ENCODE measurements at places on chromosomes 7 and 10.

GRCh38 chr10:122875843-122876466 is 3.4 kb downstream of the FAM24B start:
- no peak for DNase-seq

- no peak for DNase-seq
These were observed 61.2 kb downstream of the DNAJB6 start for GRCh38 chr7:157397731-157398691.

DNA sequence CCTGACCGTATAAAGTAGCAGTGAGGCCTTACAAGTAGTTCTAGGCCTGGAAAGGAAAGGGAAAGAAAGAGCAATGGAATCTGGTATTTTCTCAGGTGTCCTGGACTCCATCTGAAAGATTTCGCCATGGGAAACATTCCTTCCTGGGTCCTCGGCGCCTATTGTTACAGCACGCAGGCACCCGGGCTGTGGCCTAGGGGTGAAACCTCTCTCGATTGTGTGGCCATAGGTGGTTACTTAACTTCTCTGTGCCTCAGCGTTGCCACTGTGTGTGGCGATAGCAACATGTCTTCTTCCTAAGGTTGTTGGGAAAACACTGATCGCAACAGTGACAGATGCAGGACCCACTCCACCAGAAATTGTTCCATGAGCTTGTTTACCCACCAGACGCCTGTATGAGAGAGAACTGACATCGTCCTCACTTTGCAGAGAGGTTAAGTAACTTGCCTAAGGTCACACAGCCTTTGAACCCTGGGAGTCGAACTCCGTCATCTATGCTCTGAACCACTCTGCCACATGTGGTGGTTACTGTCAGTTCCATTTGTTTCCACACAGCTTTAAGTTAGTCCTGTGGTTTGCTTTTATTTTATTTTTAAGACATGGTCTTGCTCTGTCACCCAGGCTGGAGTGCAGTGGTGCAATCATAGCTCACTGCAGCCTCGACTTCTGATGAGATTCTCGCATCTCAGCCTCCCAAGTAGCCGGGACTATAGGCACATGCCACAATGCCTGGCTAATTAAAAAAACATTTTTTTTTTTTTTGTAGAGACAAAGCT is 73.4 kb downstream of the LHPP start:
- no peak for DNase-seq

DNA sequence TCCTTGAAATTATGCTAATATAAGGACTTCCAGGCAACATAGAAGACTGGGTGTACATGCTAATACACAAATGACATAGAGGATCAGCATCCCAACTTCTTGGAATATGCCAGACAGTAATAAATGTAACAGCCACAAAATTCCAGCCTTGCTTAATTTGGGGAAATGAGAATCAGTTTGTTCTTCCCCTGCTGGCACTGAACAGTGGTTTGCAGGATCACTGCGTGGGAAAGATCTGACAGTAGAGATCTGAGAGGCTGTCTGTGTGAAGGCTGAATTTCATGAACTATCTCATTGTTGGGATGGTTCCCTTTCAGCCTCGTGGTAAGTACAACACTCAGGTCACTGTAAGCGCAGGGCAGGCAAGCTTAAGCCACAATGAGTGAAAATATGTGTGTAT is 1078.0 kb downstream of the LRMDA start:
- no peak for DNase-seq

- DNase-seq: no peak
These were observed 27.9 kb downstream of the C7orf25 start for GRCh38 chr7:42883950-42884349.

DNA sequence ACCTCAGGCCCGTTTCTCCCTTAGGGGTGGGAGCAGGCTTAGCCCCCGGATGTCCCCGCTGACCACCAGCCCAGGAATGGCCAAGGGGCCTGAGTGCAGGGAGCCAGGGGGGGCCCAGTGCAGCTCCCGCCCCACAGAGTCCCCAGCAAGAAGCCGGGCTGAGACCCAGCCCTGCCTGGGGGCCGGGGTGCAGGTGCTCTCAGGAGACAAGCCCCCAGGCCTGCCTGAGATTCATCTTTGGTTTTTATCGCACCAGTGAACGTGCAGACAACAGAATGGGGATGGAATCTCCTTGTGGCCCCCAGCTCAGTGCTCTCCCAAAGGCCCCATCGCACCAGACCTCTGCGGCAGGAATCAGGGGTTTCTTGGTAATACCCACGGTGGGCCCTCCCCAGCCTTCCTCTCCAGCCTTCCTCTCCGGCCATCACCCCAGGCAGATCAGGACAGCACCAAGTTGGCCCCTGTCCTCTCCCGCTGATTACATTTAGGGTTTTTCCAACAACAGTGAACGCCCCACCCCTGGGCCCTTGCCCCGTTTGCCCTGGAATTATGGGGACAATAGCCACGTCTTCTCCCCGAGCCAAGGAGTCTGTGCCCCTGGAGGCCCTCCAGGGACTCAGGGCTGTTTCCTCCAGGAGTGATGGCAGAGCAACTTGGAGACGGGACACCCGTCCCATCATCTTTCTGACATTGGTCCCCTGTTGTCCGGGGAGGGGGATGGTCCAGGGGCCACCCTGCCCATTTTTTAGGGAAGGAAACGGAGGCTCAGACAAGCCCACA is 22.4 kb downstream of the ADAP1 start:
- no peak for DNase-seq

GRCh38 chr7:117908031-117908795 is 35.0 kb upstream of the CTTNBP2 start:
- DNase-seq: no peak

- DNase-seq: no peak
These were observed 94.8 kb downstream of the KIAA1217 start for GRCh38 chr10:24303522-24304310.

DNA sequence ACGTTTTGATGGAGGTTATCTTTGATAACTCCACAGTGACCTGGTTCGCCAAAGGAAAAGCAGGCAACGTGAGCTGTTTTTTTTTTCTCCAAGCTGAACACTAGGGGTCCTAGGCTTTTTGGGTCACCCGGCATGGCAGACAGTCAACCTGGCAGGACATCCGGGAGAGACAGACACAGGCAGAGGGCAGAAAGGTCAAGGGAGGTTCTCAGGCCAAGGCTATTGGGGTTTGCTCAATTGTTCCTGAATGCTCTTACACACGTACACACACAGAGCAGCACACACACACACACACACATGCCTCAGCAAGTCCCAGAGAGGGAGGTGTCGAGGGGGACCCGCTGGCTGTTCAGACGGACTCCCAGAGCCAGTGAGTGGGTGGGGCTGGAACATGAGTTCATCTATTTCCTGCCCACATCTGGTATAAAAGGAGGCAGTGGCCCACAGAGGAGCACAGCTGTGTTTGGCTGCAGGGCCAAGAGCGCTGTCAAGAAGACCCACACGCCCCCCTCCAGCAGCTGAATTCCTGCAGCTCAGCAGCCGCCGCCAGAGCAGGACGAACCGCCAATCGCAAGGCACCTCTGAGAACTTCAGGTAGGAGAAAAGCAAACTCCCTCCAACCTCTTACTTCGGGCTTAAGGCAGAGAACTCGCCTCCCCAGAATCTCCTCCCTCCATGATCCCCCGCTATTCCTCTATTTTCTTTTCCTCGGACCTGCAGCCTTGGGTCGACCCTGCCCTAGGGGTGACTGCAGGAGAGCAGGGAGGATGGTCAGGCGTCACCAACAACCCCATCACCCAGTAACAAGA is at the start of gene SERPINE1:
TSS of gene SERPINE1 (plus strand) at position 454 of the 809 bp plus-strand sequence. CDS start 1,290 bp downstream, outside the sequence.
- no peak for DNase-seq

GRCh38 chr10:5643346-5644067 is 22.9 kb downstream of the ASB13 start:
- no peak for DNase-seq

GRCh38 chr7:134891262-134891695 is 95.0 kb upstream of the AGBL3 start:
- DNase-seq: peak; percentile 65

DNA sequence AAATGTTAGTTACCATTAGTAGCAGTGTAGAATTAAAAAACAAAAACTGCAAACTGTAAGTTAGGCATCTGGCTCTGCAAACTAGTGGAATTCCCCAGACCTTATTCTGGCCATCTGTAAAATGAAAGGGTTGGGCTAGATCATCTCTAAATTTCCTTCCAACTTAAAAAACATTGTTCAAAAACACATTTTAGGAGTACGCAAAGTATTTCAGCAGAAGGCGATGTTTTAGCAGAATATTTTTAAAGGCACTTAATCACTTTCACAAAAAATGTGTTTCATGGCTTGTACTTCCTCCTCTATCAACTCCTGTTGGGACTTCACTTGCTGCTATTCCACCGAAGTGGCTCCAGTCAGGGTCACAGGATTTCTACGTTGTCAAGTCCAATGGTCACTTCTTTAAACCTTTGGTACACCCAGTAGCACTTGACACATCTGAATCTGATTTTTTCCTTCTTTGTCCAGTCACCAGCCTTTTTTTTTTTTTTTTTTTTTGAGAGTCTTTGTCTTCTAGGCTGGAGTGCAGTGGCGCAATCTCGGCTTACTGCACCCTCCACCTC is 169.0 kb downstream of the AHR start:
- no peak for DNase-seq

GRCh38 chr7:4195660-4196059 is 486.4 kb upstream of the FOXK1 start:
- no peak for DNase-seq

GRCh38 chr7:141410353-141411000 is 140.7 kb upstream of the AGK start:
- no peak for DNase-seq

DNA sequence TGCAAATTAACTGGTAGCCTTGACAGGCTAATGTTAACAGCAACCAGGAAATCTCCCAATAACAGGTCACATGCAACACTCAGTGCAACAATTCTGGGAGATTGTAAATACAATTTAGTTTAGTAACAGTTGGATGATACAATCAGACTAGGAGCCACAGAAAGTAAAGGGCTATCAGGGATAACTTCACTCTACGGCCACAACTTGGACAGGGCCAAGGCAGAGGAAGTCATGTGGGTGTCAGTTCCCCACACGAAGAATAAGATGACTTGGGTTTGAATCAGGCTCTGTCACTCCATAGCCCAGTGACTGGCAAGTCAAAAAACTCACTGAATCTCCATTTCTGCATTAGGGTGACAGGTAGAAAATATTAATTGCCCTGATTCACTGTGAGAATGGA is 217.3 kb upstream of the CCDC6 start:
- DNase-seq: no peak

- DNase-seq: no peak
These were observed 9.5 kb upstream of the LBX1 start for GRCh38 chr10:101238732-101239105.

DNA sequence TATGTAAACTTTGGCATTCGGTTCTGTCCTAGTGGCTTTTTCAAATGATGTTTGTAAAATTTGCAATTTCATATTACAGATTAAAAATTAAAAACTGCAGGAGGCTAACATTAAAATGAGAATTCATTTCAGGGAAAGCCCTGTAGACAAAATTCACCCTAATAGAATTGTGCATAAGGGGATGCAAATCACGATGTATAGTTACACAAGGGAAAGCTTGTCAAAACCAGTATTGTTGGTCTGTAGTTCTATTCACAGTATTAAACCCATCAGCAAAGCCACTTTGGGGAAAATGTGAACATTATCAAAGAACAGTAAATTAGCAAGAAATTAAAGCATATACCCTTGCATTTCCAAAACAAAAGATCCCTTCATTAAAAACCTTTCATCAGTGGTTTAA is 39.9 kb upstream of the MKI67 start:
- DNase-seq: no peak

GRCh38 chr7:32943252-32944030 is 13.8 kb upstream of the FKBP9 start:
- no peak for DNase-seq

GRCh38 chr10:89329151-89329550 is 1.4 kb downstream of the IFIT3 start:
- no peak for DNase-seq

GRCh38 chr7:46781901-46782439 is 799.9 kb downstream of the TNS3 start:
- DNase-seq: no peak

GRCh38 chr10:87723500-87723899 is 63.8 kb downstream of the PAPSS2 start:
- DNase-seq: no peak

GRCh38 chr10:31635415-31636065 is 293.1 kb downstream of the ARHGAP12 start:
- no peak for DNase-seq

GRCh38 chr10:3791974-3792633 is 7.1 kb upstream of the KLF6 start:
- no peak for DNase-seq
